CD4-positive, alpha-beta T cell treated with Interleukin-1 beta for 1 hour (primary cell): ENCODE measurements at places on chromosomes 6 and 20.

GRCh38 chr20:63873477-63873971 lies 8.5 kb downstream of the TPD52L2 start:
- peak; percentile 73 for DNase-seq

DNA sequence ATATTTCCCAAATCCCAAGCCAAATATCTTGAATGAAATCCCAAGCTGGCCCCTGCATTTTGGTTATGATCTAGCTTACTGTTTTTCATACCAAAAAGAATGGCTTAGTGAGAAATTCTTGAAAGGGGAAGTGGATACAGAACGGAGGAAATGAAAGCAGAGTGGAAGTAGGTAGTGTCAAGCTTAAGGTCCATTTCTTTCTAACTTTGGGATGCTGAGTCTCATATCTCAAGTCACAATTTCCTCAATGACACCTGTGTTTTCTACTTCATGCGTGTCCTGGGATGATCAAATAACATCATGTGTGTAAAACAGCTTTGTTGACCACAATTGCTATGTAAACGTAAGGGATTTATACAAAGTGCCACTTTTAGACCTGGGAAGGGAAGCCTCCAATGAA lies 238.8 kb upstream of the SLC35B3 start:
- no peak for DNase-seq

DNA sequence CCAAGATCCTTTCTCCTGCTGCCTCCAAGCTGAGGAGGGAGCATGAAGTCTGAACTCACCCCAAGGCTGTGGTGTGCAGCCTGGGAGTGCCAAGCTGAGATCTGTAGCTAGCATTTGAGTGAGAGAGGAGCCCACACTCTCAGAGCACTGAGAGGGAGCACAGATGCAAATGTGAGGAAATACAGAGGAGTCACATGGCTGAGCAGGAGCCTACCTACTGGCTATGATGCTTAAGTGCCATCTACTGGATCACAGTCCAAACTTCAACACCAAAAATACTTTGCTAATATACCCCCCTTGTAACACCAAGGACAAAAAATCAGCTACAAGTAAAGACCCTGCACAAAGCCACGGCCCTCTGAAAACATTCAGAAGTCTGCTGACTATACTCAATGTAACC lies 94.4 kb upstream of the IMPG1 start:
- no peak for DNase-seq

- DNase-seq: no peak
These were observed 733.7 kb upstream of the CITED2 start for GRCh38 chr6:140108167-140108566.

GRCh38 chr6:167755461-167755860 lies 71.2 kb upstream of the AFDN start:
- DNase-seq: no peak

- DNase-seq: no peak
These were observed 31.0 kb upstream of the CTAGE9 start for GRCh38 chr6:131741688-131742393.
